Upper lobe of left lung (tissue), 6 donors: ENCODE measurements at places on chromosomes 4 and X. TPM values are rescaled to one million over a fixed set of nuclear protein-coding genes. Genes with fewer than 3 reads are reported as not detected.

IDUA gene
- total RNA-seq, result 152 TPM

GRIA3 gene
- 0.57 TPM for total RNA-seq

SHISA3 gene
- total RNA-seq, result 0.76 TPM

SLC6A8 gene
- 6.0 TPM for total RNA-seq

MAD2L1 gene
- not detected for total RNA-seq

G6PD gene
- 112 TPM for total RNA-seq

PF4V1 gene
- total RNA-seq, result not detected

F8A2 gene
- total RNA-seq, result not detected

BEX5 gene
- 7.0 TPM for total RNA-seq

TCEAL2 gene
- total RNA-seq, result 7.7 TPM

MAGEE1 gene
- 1.5 TPM for total RNA-seq

HGFAC gene
- total RNA-seq, result 0.20 TPM

SMAD1 gene
- total RNA-seq, result 25.7 TPM

WDR17 gene
- 2.9 TPM for total RNA-seq

ADGRG4 gene
- 0.15 TPM for total RNA-seq

ADAM29 gene
- total RNA-seq, result not detected

MAGEB1 gene
- not detected for total RNA-seq

RGN gene
- 7.3 TPM for total RNA-seq

HOPX gene
- total RNA-seq, result 1,594 TPM

UCHL1 gene
- total RNA-seq, result 7.3 TPM

TGIF2LX gene
- not detected for total RNA-seq

MAGEE2 gene
- not detected for total RNA-seq

FAM149A gene
- 32.5 TPM for total RNA-seq

PAQR3 gene
- 14.2 TPM for total RNA-seq

GAGE12J gene
- not detected for total RNA-seq

FGFRL1 gene
- 28.1 TPM for total RNA-seq

ETDA gene
- total RNA-seq, result not detected
